Non-pigmented ciliary epithelial cell (primary cell): ENCODE measurements at places on chromosomes 4 and X.
A peak's percentile ranks its signal among the peaks of the same experiment; 100 is the strongest.

- no peak for DNase-seq
These were observed 6.8 kb downstream of the MMAA start for GRCh38 chr4:145625677-145626622.

DNA sequence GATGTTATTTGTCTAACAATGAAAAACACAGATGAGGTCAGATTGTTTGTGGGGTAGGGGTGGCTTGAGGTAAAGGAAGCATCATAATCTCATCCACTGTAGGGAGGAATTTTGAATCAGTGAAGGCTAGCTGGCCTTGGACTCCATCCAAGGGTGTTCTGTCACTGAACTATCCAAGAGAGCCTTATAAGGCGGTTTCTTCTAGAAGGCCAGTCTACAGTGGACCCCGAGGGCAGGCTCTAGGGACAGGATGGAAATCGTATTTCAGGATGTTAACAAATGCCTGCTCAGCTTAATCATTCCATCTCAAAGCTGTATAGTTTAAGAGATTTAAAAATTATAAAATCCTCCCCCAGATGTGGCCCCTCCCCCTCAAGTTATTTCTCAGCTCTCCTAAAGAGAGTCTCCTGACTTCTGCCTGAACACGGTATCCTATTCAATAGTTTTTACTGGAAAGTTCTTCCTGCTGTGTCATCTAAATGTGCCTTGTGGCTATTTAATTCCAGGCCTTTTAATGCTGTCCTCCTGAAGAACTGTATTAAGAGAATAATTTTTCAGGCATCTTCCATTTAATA, 8.0 kb downstream of the IGFBP7 start:
- DNase-seq: peak; percentile 95

- no peak for DNase-seq
These were observed 13.8 kb upstream of the UVSSA start for GRCh38 chr4:1333256-1333655.

- no peak for DNase-seq
These were observed 21.5 kb downstream of the SPON2 start for GRCh38 chr4:1150875-1151274.

DNA sequence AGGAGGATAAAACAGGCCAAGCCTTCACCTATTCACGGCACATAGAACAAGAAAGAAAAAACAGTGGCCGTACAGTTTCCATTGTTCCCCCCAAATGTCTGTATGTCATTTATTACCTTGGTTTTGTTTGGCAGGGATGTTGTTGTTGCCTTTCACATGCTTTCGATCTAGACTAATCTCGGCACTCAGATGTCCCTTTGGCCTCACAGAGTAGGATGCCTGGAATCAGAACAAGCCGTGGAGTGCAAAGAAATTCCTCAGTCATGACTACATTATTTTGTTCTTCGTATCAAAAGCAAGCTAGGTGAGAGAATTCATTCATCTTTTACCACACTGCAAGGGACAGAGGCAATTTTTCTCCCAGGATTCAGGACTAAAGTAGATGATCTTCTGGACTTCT, 106.9 kb downstream of the SMIM20 start:
- DNase-seq: peak; percentile 68

DNA sequence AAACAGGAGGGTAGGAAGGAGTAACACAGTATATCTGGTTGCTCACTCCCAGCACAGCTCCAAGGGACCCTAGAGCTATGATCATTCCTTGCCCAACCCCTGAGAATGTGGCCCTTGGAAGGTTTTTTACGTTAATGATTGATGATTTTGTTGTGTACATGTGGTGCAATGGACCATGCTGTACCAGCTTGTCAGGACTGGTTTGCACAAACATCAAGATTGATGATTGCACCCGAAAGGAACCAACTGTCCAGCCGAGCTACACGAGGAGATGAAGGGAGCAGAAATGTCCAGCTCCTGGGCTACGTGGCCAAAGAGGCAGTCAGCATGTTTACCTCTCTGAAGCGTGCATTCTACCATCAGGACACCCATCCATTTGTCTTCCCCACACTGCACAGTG, 83.2 kb upstream of the USP9X start:
- DNase-seq: no peak

GRCh38 chrX:17597836-17598439, 139.4 kb upstream of the SCML1 start:
- no peak for DNase-seq

DNA sequence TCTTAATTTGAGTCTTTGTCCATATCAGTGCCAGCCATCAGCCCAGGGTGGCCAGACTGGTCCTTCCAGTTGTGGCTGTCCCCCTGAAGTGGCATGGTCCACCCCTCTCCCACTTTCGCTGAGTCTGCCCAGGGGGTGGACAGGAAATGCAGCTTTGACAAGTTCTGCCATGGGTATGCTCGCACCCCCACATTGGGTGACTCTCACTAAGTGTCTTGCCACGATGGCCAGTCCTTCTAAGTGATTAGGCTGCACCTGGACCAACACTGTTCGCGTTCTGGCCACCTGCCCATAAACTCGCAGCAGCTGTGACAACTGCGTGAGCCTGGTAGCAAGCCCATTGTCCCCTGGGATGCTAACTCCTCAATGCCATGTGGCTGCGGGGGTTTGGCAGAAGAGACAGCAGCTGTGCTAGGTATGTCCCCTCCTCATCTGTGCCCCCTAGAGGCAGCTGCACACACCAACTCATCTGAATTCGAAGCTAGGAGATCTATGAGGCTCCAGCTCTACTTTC, 10.0 kb upstream of the LNX1 start:
- no peak for DNase-seq

- DNase-seq: no peak
These were observed 2.2 kb downstream of the WFS1 start for GRCh38 chr4:6271701-6272465.

- no peak for DNase-seq
These were observed 192.5 kb downstream of the ASMT start for GRCh38 chrX:1807301-1807731.

- no peak for DNase-seq
These were observed 167.5 kb downstream of the PALLD start for GRCh38 chr4:168664242-168664891.

- no peak for DNase-seq
These were observed 18.4 kb upstream of the ARMCX5 start for GRCh38 chrX:102580891-102581290.

DNA sequence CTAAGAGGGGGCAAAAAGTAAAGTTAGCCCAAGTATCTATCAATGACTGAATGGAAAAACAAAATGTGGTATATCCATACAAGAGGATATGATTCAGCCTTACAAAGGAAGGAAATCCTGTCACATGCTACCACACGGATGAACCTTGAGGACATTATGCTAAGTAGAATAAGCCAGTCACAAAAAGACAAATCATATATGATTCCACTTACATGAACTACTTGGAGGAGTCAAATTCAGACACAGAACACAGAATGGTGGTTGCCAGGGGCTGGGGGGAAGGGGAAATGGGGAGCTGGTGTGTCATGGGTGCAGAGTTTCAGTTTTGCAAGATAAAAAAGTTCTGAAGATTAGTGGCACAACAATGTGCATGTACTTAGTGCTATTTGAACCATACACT, 101.8 kb downstream of the SH3KBP1 start:
- no peak for DNase-seq

- DNase-seq: no peak
These were observed 737.6 kb downstream of the TRIML1 start for GRCh38 chr4:188876881-188877280.

DNA sequence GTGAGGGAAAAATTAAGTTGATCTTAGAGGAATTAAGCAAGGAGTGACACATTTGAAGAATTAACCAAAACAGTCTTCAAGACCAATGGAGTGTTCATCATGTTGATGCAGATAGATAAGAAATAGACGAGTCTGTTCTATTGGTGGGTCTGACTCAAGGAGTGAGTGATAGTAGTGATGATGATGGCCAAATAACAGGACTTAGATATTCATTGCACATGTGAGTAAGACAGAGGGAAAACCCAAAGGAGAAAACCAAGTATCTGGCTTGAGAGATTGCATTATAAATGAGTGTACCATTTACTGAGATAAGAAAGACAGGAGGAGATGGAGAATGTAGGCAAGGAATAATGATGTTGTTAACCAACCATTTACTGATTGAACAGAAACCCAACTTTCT, 321.3 kb downstream of the ADGRL3 start:
- DNase-seq: no peak

- no peak for DNase-seq
These were observed at the start of gene PDGFRA for GRCh38 chr4:54228961-54229501. PDGFRA (plus strand) TSS chr4:54229293; CDS start chr4:54258769, 29,476 bp downstream.

GRCh38 chr4:57491388-57491787, 381.2 kb upstream of the IGFBP7 start:
- DNase-seq: no peak

DNA sequence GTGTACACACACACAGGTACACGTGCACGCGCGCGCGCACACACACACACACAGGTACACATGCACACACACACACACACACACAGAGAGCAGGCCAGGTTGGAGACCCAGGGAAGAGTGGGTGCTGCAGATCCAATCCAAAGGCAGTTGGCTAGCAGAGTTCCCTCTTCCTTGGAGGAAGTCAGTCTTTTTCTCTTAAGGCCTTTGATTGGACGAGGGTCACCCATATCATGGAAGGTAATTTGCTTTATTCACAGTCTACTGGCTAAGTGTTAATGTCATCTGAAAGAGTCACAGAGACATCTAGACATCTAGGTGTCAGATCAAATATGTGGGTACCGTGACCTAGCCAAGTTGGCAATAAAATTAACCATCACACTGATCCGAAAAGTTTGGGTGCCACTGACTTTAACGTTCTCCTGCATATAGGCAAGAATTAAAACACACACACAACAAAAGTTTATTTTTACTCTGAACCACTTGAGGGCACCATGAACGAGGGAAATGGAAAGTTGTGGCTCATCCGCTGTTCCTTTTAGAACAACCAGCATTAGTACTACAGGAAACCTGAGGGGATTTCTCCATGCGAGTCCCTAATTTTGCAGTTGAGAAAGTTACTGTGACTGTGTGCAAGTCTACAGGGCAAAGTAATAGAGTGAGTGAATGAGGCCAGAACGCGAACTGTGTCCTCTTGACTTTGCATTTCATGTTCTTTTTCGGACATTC, 66.0 kb upstream of the STOX2 start:
- DNase-seq: no peak

- no peak for DNase-seq
These were observed 522.5 kb downstream of the IQCM start for GRCh38 chr4:149293046-149293649.

DNA sequence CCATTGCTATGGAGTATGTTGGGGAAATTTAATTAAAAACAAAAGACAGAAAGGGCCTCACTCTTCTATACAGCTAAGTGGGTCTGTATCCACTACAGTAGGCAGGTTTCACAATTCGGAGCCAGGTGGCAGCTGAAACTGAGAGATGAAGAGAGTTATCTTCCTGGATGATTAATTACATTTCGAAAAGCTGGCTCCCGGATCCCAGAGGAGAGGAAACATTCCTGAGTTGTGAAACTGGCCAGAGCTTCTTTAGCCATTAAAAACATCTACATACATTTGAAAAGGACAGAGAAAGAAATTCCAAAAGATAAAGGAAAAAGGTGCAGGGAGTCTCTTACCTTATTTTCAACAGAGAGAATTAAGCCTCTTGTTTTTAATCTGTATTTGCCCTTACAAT, 15.5 kb upstream of the PDZD4 start:
- DNase-seq: no peak

DNA sequence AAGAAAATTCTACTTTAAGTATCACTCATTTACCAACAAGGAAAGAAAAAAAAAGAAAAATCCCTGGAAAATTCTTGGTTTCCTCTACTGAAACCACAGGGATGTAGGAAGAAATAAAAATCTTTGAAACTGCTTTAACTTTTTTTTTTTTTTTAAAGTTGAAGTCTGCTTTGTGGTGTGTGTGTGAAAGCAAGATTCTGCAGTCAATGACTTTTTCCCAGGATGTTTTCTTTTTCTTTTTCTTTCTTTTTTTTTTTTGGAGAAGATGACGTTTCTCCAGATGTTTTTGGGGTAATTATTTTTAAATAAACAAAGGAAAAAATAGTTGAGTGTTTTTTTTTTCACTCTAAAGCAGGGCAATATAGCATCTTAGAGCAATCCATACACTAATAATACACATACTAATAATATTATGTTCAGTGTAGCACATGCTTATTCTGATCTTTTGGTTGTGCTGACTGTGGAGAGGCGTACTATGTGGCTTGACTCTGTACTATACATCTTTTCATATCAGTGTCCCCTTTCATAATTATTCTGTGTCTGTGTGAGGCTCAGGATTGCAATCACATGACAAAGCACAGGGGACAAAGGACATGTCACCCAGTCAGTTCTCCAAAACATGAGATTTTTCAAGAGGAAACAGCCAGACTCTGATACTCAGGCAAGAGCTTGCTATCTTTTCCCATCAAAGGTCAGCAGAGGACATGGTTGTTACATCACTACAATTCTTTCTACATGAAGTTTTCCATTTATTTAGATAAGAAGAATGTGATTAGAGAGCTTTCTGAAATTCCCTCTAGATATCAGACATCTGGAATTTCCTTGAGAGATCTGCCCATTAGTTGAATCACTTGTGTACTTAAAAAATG, 111.0 kb downstream of the PDE5A start:
- peak; percentile 79 for DNase-seq

- DNase-seq: no peak
These were observed 7.2 kb downstream of the CTSO start for GRCh38 chr4:155946486-155946885.

DNA sequence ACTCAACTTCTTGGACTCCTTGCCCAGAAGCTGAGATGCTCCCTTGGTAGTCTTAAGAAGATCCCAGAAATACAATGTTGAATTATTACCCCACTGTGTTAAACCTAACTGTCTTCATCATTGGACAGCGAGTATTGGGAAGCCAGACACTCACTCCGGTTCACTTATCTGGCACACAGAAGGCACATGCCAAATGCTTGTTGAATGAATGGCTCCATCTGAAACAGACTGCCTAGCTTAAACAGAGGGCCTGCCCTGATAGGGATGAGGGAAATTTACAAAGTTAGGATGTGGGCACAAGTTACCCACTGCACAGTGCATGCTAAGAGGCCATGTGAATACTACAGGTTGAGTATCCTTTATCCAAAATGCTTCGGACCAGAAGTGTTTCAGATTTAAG, 79.3 kb downstream of the RASL11B start:
- DNase-seq: no peak

- no peak for DNase-seq
These were observed 1.5 kb downstream of the CFAP97 start for GRCh38 chr4:185201977-185202962.

DNA sequence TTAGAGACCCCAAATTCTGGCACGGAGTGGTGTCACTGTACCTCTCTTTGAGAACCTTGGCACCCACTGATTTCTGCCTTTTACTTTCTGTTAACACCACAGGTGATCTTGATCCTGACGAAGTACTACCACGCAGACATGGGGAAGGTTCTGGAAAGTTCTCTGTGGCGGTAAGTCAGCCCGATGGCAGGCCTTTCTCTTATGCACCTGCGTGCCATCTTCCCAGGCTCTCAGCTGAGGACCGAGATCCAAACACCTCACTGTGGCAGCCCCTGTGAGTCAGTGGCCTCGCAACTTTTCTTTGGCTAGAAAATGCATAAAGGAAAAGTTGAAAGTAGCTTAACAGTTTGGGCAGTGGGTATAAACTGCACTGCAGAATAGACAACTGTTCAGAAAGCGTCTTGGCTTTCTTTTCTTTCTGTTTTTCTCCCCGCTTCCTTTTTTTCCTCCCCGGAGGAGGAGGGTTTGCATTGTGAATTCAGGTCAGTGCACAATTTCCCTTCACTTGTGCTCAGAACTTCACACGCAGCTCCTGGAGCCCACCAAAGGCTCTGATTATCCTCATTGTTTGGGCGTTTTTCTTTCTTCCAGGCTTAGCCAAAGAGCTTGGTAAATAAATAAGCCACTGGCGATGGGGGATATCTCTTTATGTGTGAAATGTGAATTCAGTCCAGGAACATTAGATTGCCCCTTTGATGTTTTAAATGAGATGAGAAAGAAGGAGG, 38.4 kb downstream of the PSAPL1 start:
- DNase-seq: no peak
